ENCODE measurements at places on chromosomes 2 and 18. TPM values are rescaled to one million over a fixed set of nuclear protein-coding genes. Genes with fewer than 3 reads are reported as not detected.

PAX8 gene
- total RNA-seq = 0.16 TPM

MPV17 gene
- 32.4 TPM for total RNA-seq

OR6B2 gene
- not detected for total RNA-seq

DPP10 gene
- total RNA-seq = not detected

B3GNT7 gene
- under 0.01 TPM for total RNA-seq

AFG3L2 gene
- 39.6 TPM for total RNA-seq

SLC39A6 gene
- 37.8 TPM for total RNA-seq

HS1BP3 gene
- total RNA-seq = 20.6 TPM

DSG1 gene
- not detected for total RNA-seq

ARL5A gene
- 168 TPM for total RNA-seq

SERPINB3 gene
- not detected for total RNA-seq

TRMT61B gene
- total RNA-seq = 13.5 TPM

TXNDC2 gene
- not detected for total RNA-seq

CSRNP3 gene
- total RNA-seq = under 0.01 TPM

TMEFF2 gene
- under 0.01 TPM for total RNA-seq

AMMECR1L gene
- 24.2 TPM for total RNA-seq

FIGLA gene
- total RNA-seq = not detected

PIEZO2 gene
- 270 TPM for total RNA-seq

HYCC2 gene
- 9.4 TPM for total RNA-seq

SIX3 gene
- not detected for total RNA-seq

Measured in bladder microvascular endothelial cell (primary cell).